ENCODE measurements at places on chromosomes 6 and 20. TPM values are rescaled to one million over a fixed set of nuclear protein-coding genes. Genes with fewer than 3 reads are reported as not detected.

PAK5 gene
- total RNA-seq: not detected

NKX2-2 gene
- total RNA-seq: not detected

HLA-DMB gene
- total RNA-seq: 199 TPM

CDSN gene
- not detected for total RNA-seq

Data from subcutaneous adipose tissue (tissue), 4 donors.